ENCODE measurements at places on chromosomes 6 and 20.

DNA sequence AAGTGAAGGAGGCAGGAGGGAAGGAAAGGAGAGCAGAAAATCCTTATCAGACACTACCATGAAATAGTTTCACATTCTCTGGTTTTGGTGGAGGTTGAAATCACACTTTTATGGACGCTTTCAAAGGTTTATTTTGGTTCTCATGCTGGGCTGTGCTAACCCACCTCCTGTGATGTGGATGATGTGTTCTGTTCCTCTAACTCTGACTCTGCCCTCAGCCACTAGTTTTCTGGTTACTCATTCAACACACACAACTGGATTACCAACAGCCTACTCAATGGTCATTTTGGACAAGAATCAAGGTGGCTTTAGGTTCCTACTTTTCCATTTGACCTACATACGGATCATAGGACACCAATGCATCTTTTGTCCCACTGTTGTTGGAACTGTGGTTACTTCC is 522.1 kb upstream of the BTBD3 start:
- H3K4me1 ChIP-seq, result no peaks in the 10 kb centered on the region
- H3K27me3 ChIP-seq, result no peaks in the 10 kb centered on the region
- no peak overlapping the region for H3K4me3 ChIP-seq

- H3K4me1 ChIP-seq, result no peaks in the 10 kb centered on the region
- H3K27me3 ChIP-seq, result no peaks in the 10 kb centered on the region
- H3K4me3 ChIP-seq, result no peak overlapping the region
- DNase-seq, result no peak
- no peaks in the 10 kb centered on the region for H3K36me3 ChIP-seq
- no peak overlapping the region for H3K27ac ChIP-seq
Observed at GRCh38 chr20:54139188-54139587, 34.6 kb downstream of the CYP24A1 start.

GRCh38 chr6:114524081-114524480 is 181.3 kb upstream of the HS3ST5 start:
- H3K4me3 ChIP-seq, result no peak overlapping the region
- DNase-seq, result no peak
- H3K27me3 ChIP-seq, result peaks cover 1% of the 10 kb centered on the region
- no peaks in the 10 kb centered on the region for H3K36me3 ChIP-seq
- no peak overlapping the region for H3K27ac ChIP-seq
- H3K4me1 ChIP-seq, result peaks cover 7% of the 10 kb centered on the region

- DNase-seq, result no peak
- H3K27me3 ChIP-seq, result no peaks in the 10 kb centered on the region
- H3K36me3 ChIP-seq, result no peaks in the 10 kb centered on the region
Observed at GRCh38 chr6:157172830-157173536, 150.3 kb downstream of the TMEM242 start.

DNA sequence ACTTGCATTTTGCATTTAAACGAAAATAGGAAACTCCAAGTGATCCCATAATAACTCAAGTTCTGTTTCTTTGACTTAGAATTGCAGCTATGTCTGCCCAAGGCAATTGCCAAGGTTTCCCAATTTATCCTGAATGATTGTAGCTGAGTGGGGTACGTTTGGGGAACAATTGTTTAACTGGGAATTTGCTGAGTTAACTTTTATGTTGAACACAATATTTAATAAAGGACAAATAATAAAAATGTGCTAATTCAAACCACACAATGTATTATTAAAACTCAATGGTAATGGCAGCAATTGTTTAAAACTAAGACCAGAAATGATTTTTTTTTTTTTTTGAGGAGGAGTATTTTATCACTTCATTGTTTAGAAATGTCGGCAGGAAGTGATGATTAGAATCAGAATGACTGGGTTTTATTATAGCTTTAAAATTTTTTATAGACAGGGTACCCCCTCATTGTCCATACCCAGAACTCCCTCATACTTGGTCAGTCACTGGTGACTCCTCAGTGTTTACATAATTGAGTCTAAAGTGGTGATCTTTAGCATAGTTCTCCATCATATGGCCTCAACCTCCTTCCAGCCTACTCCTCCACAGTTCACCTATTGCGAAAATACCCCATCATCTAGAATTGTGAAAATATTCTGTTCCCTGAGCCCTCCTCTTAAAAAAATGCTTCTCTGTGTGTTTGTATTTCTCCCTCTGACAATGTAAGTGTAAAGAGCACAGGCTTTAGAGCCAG is 389.2 kb upstream of the CITED2 start:
- H3K4me3 ChIP-seq, result no peak overlapping the region
- no peaks in the 10 kb centered on the region for H3K36me3 ChIP-seq
- H3K27ac ChIP-seq, result no peak overlapping the region
- DNase-seq, result no peak

DNA sequence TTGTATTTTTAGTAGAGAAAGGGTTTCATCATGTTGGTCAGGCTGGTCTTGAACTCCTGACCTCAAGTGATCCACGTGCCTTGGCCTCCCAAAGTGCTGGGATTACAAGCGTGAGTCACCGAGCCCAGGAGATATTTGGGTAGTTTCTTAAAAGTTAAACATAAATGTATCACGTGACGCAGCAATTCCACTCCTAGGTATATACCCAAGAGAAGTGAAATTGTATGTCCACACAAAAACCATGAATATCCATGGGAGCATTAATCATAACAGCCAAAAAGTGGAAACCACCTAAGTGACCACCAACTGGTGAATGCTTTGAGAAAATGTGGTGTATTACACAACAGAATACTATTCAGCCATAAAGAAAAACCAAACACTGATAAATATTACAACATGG is 164.8 kb downstream of the MRPL14 start:
- no peak overlapping the region for H3K27ac ChIP-seq
- no peak overlapping the region for H3K4me3 ChIP-seq
- no peaks in the 10 kb centered on the region for H3K27me3 ChIP-seq
- H3K36me3 ChIP-seq, result no peaks in the 10 kb centered on the region

- H3K27me3 ChIP-seq, result no peaks in the 10 kb centered on the region
- peaks cover 4% of the 10 kb centered on the region for H3K4me1 ChIP-seq
- DNase-seq, result no peak
- no peak overlapping the region for H3K27ac ChIP-seq
Observed at GRCh38 chr6:13769034-13769654, 45.2 kb downstream of the MCUR1 start.

GRCh38 chr20:50152394-50153152 is 950 bp downstream of the PEDS1 start:
- H3K4me1 ChIP-seq, result peaks cover 19% of the 10 kb centered on the region
- H3K27me3 ChIP-seq, result peaks cover 3% of the 10 kb centered on the region
- no peak overlapping the region for H3K27ac ChIP-seq
- H3K36me3 ChIP-seq, result peaks cover 10% of the 10 kb centered on the region
- peak overlapping the region; percentile 98 for H3K4me3 ChIP-seq

GRCh38 chr6:105163183-105163582 is 16.6 kb downstream of the POPDC3 start:
- no peaks in the 10 kb centered on the region for H3K4me1 ChIP-seq
- no peaks in the 10 kb centered on the region for H3K36me3 ChIP-seq
- DNase-seq, result no peak
- no peaks in the 10 kb centered on the region for H3K27me3 ChIP-seq

GRCh38 chr6:14770572-14770971 is 475.3 kb upstream of the JARID2 start:
- no peak overlapping the region for H3K27ac ChIP-seq
- H3K4me1 ChIP-seq, result no peaks in the 10 kb centered on the region
- H3K4me3 ChIP-seq, result no peak overlapping the region
- no peaks in the 10 kb centered on the region for H3K36me3 ChIP-seq
- DNase-seq, result no peak

- H3K4me1 ChIP-seq, result peaks cover 2% of the 10 kb centered on the region
- H3K4me3 ChIP-seq, result no peak overlapping the region
- no peaks in the 10 kb centered on the region for H3K36me3 ChIP-seq
- H3K27me3 ChIP-seq, result no peaks in the 10 kb centered on the region
- peak; percentile 38 for DNase-seq
- peak overlapping the region; percentile 32 for H3K27ac ChIP-seq
Observed at GRCh38 chr6:77034161-77034560, 429.1 kb downstream of the HTR1B start.

GRCh38 chr6:129638686-129639085 is 71.3 kb downstream of the ARHGAP18 start:
- no peaks in the 10 kb centered on the region for H3K4me1 ChIP-seq
- H3K27me3 ChIP-seq, result no peaks in the 10 kb centered on the region
- no peak for DNase-seq
- no peak overlapping the region for H3K27ac ChIP-seq

DNA sequence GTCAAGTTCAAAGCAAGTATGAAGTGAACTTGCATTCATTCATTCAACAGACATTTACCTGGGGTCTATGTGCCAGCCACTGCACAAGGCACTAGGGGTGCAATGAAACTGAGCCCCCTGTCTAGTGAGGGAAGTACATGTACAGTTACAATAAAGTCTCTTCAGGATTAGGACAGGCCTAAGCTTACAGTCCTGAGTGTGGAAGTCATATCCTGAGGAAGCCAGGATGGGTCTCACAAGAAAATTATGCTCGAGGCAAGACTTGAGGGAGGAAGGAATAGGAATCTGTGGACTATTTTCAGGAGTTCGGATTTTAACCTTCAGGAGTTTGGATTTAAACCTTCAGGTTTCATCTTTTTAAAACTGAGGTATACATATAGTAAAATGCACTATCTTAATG is 19.4 kb downstream of the TTI1 start:
- no peak for DNase-seq
- H3K4me3 ChIP-seq, result no peak overlapping the region
- no peaks in the 10 kb centered on the region for H3K27me3 ChIP-seq

DNA sequence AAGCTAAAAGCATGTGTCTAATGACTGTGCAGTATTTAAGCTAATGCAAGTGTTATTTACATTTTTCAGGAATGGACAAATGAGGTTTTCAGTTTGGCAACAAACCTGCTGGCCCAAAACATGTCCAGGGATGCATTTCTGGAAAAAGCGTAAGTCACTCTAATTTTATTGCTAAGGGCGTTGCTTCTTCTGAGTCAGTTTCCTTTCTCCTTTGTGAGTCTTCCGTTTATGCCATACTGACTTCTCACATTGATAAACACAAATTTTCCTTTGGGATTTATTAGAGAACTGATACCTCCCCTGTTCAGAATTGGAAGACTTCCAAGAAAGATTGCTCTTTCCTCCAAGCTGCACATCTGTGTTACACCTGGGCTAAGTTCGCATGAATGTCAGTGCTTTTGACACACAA is 422.9 kb upstream of the PLCB4 start:
- H3K4me1 ChIP-seq, result no peaks in the 10 kb centered on the region
- H3K27me3 ChIP-seq, result no peaks in the 10 kb centered on the region
- H3K36me3 ChIP-seq, result no peaks in the 10 kb centered on the region
- H3K4me3 ChIP-seq, result no peak overlapping the region

DNA sequence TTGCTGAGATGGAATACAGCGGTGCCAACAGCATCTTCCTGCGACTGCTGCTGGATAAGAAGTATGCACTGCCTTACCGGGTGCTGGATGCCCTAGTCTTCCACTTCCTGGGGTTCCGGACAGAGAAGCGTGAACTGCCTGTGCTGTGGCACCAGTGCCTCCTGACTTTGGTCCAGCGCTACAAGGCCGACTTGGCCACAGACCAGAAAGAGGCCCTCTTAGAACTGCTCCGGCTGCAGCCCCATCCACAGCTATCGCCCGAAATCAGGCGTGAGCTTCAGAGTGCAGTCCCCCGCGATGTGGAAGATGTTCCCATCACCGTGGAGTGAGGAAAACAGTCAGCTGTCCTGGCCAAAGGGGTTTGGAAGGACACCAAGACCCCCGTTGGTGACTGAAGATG is 9.2 kb downstream of the CCND3 start:
- H3K27ac ChIP-seq, result no peak overlapping the region
- no peak for DNase-seq
- H3K4me3 ChIP-seq, result no peak overlapping the region
- no peaks in the 10 kb centered on the region for H3K4me1 ChIP-seq

DNA sequence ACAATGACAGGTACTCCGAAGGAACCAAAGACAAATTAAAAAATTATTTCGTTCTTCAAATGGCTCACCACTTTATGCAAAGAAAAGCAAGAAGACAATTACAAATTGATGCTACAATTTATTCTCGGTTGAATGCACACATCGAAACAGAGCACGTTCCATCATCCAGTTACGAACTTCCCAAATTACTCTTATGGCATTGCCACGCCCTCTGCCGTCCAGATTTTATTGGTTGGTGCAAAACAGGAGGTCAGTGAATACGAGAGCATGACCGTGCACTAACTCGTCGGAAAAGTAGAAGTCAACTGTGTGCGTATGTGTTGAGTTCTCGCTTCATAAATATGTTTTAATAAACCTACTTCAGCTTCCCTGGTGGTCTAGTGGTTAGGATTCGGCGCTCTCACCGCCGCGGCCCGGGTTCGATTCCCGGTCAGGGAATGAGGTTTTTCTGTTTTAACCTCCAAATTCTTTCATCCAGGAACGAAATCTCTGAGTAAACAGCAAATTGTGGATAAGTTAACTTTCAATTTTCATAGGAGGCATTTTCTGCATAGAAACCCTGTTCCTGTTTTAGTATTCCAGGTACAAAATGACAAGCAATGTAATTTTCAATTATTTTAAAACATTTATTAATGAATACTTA is 23.2 kb downstream of the ZNF311 start:
- peak overlapping the region; percentile 91 for H3K4me3 ChIP-seq
- H3K4me1 ChIP-seq, result peaks cover 4% of the 10 kb centered on the region
- H3K27ac ChIP-seq, result no peak overlapping the region
- H3K27me3 ChIP-seq, result no peaks in the 10 kb centered on the region
- peak; percentile 89 for DNase-seq

DNA sequence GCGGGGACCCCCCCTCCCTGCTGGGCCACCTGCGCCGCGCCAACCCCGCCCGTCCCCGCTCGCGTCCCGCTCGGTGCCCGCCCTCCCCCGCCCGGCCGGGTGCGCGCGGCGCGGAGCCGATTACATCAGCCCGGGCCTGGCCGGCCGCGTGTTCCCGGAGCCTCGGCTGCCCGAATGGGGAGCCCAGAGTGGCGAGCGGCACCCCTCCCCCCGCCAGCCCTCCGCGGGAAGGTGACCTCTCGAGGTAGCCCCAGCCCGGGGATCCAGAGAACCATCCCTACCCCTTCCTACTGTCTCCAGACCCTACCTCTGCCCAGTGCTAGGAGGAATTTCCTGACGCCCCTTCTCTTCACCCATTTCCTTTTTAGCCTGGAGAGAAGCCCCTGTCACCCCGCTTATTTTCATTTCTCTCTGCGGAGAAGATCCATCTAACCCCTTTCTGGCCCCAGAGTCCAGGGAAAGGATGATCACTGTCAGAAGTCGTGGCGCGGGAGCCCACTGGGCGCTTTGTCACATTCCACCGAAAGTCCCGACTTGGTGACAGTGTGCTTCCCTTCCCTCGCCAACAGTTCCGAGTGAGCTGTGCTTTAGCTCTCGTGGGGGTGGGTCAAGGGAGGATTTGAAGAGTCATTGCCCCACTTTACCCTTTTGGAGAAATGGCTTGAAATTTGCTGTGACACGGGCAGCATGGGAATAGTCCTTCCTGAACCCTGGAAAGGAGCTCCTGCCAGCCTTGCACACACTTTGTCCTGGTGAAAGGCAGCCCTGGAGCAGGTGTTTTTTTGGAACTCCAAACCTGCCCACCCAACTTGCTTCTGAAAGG is 2.1 kb downstream of the VEGFA start:
- no peaks in the 10 kb centered on the region for H3K4me1 ChIP-seq
- DNase-seq, result no peak
- H3K27me3 ChIP-seq, result no peaks in the 10 kb centered on the region
- no peaks in the 10 kb centered on the region for H3K36me3 ChIP-seq
- peak overlapping the region; percentile 51 for H3K27ac ChIP-seq

All from H1 (cell line).